ENCODE measurements at places on chromosomes 13 and 19.

- DNase-seq = peak; percentile 79
- peaks cover 9% of the 10 kb centered on the region for H3K27me3 ChIP-seq
- peaks cover 4% of the 10 kb centered on the region for H3K4me1 ChIP-seq
- no peaks in the 10 kb centered on the region for H3K36me3 ChIP-seq
- H3K27ac ChIP-seq = no peak overlapping the region
Measured at GRCh38 chr19:19224852-19225494, 13.2 kb downstream of the NCAN start.

DNA sequence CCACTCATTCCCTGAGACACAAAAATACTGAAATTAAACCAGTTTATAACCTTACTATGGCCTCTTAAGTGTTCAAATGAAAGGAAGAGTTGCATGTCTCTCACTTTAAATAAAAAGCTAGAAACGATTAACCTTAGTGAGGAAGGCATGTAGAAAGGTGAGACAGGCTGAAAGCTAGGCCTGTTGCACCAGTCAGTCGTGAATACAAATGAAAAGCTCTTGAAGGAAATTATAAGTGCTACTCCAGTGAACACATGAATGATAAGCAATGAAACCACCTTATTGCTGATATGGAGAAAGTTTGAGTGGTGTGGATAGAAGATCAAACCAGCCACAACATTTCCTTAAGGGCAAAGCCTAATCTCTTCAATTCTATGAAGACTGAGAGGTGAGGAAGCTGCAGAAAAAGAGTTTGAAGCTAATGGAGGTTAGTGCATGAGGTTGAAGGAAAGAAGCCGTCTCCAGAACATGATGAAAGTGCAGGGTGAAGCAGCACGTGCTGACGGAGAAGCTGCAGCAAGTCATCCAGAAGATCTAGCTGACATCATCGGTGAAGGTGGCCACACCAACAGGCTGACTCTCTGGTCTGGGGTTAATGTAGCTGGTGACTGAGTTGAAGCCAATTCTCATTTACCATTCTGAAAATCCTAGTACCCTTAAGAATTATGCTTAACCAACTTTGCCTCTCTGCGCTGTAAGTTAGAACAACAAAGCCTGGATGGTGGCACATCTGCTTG lies 94.5 kb upstream of the TEX29 start:
- H3K27me3 ChIP-seq = no peaks in the 10 kb centered on the region
- no peak overlapping the region for H3K27ac ChIP-seq
- peaks cover 13% of the 10 kb centered on the region for H3K4me1 ChIP-seq
- DNase-seq = no peak
- H3K36me3 ChIP-seq = peaks cover 18% of the 10 kb centered on the region

DNA sequence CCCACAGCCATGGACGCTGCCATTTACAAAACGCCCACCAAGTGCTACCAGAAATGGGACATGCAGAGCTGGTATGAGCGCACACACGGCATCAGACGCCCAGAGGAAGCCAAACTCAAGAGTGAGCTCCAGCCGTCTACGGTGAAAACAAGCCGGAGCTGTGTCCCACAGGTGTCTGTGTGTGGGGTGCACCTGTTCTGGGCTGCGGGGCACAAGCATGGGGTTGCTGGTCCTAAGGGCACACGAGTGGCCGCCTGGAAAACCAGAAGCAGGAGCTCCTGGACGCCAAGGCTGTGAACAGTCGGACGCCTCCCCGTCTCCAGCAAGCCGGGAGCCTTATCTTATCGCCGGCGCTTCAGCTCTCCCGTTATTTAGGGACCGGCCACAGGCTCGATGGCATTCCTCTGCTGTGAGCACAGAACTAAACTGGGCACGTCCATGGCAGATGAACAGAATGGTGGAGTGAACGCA lies 1.3 kb downstream of the ADPRHL1 start:
- H3K36me3 ChIP-seq = peaks cover 7% of the 10 kb centered on the region
- no peak overlapping the region for H3K4me3 ChIP-seq
- no peak for DNase-seq
- no peak overlapping the region for H3K27ac ChIP-seq
- H3K27me3 ChIP-seq = no peaks in the 10 kb centered on the region

DNA sequence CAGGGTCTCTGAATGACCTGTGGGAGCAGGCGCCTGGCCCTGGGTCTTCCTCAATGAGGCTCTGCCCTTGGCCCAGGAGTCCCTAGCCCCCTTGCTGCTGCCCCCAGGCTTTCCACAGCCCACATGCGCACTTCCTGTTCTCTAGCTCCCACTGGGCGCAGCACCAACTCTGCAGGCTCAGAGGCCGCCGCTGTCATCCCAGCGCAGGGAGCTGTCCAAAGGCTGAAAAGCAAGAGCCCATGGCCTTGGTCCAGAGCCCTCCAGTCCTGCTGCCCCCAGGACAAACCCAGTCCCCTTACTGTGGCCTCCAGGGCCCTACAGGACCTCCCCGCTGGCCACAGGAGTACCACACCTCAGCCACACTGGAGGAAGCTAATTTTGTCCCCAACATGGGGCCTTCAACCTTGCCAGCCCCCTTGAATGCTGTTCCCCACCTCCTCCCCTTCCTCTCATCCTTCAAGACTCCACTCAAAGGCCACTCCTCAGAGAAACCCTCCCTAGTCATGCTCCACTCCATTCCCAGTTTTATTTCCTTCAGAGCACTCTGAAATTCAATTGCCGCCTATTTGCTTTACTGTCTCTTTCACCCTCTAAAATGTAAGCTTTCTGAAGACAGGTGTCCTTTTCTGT lies 8.0 kb upstream of the POU2F2 start:
- no peak overlapping the region for H3K4me3 ChIP-seq
- no peak for DNase-seq
- H3K36me3 ChIP-seq = no peaks in the 10 kb centered on the region
- peaks cover 4% of the 10 kb centered on the region for H3K27me3 ChIP-seq

DNA sequence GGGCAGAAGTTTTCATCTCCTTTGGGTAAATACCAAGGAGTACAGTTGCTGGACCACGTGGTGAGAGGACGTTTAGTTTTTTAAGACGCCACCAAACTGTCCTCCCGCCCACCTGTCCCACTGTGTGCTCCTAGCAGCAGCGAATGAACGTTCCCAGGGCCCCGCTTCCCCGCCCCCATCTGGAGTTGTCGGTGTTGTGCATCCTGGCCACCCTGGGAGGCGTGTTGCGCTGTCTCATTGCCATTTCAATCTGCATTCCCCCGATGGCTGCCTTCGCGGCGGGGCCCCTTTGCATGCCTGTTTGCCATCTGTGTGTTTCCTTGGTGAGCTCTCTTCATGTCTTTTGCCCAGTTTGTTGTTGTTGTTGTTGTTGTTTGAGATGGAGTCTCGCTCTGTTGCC lies 76.1 kb downstream of the KDM4B start:
- no peaks in the 10 kb centered on the region for H3K4me1 ChIP-seq
- H3K27ac ChIP-seq = no peak overlapping the region
- peaks cover 18% of the 10 kb centered on the region for H3K36me3 ChIP-seq
- H3K4me3 ChIP-seq = no peak overlapping the region

DNA sequence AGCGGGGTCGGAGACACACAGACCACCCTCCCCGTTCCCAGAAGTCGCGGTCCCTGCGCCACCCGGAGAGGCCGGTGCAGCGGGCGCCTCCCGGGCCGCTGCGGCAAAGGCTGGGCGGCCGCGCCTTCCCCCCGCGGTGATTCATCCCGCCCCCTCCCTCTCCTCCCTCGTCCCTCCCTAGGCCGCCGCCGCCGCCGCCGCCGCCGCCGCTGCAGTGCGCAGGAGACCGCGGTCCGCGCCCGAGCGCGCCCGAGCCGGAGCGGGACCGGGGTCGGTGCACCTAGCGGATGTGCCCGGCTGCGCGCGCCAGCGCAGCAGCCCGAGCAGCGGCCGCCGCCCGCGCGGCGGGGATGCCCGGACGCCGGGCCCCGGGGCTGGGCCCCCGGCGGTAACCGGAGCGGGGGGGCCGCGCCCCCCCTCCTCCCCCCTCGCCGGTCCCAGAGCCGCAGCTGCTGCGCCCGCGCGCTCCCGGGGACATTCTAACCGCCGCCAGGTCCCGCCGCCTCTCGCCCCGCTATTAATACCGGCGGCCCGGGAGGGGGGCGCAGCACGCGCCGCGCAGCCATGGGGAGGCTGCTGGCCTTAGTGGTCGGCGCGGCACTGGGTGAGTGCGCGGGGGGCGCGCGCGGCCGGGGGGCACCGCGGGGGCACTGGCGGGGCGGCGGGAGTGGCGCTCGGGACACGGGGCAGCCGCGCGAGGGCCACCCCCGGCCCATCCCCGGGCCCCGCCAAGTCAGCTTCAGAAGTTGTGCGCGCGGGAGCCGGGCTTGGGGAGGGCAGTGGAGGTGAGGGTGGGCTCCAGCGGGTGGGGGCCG lies at the start of gene SCN1B:
Gene SCN1B (plus strand): TSS at position 214 of the 815 bp plus-strand sequence. CDS start 351 bp downstream, at position 565.
- H3K27ac ChIP-seq = peak within 1 kb of the TSS; percentile 3
- H3K4me3 ChIP-seq = peak within 1 kb of the TSS; percentile 72
- H3K4me1 ChIP-seq = peaks cover 3% of the 10 kb centered on the region
- DNase-seq = peak; percentile 69

GRCh38 chr19:1063909-1064660 lies 2.9 kb upstream of the ARHGAP45 start:
- DNase-seq = no peak
- peaks cover 9% of the 10 kb centered on the region for H3K36me3 ChIP-seq
- H3K4me1 ChIP-seq = peaks cover 23% of the 10 kb centered on the region
- no peaks in the 10 kb centered on the region for H3K27me3 ChIP-seq

DNA sequence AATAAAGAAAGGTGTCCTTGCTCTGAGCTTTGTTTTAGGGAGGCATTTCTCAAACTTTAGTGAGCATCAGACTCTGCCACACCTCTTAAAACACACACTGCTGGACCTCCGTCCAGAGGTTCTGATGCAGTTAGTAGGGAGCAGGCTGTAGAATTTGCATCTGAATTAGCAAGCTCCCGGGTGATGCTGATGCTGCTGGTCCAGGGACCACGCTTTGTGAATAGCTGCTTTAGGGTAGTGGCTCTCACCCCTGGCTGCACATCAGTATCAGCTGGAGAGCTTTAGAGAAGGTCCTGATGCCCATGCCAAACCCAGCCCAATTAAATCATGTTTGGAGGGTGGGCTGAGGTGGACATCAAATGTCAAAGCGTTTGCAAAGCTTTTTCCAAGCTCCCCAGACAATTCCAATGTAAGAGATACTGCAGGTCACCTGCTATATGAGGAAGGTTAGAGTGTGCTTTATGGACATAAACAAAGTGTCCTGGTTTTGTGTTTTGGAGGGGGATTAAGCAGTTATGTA lies 3.6 kb downstream of the HTR2A start:
- H3K27ac ChIP-seq = no peak overlapping the region
- H3K4me3 ChIP-seq = peak overlapping the region; percentile 77
- H3K27me3 ChIP-seq = peaks cover 66% of the 10 kb centered on the region

GRCh38 chr13:37648609-37649008 lies 50.0 kb upstream of the POSTN start:
- H3K27me3 ChIP-seq = no peaks in the 10 kb centered on the region
- H3K27ac ChIP-seq = no peak overlapping the region
- no peak overlapping the region for H3K4me3 ChIP-seq
- no peak for DNase-seq

- no peak for DNase-seq
- no peaks in the 10 kb centered on the region for H3K4me1 ChIP-seq
- H3K27me3 ChIP-seq = no peaks in the 10 kb centered on the region
- H3K36me3 ChIP-seq = no peaks in the 10 kb centered on the region
Measured at GRCh38 chr19:29415507-29415906, 110.3 kb upstream of the VSTM2B start.

GRCh38 chr19:1397838-1398237 lies 3.5 kb downstream of the GAMT start:
- H3K36me3 ChIP-seq = no peaks in the 10 kb centered on the region
- no peak for DNase-seq
- H3K4me1 ChIP-seq = peaks cover 6% of the 10 kb centered on the region
- H3K4me3 ChIP-seq = no peak overlapping the region
- peak overlapping the region; percentile 36 for H3K27ac ChIP-seq

DNA sequence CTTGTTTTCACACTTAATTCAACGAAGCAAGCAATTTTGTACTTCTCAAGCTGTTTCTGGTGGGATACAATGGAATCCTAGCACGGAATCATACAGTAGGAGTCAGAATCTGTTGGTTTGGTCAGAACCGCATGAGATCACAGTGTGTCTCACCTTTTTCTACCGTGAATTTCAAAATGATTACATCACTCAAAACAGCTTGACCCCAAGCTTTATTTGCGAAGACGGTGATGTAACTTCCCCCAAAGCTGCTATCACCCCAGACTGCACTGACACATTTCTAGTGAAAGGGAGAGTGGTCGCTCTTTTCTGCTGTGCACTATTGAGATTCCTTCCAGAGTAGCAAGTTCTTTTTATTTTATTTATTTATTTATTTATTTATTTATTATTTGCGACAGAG lies 9.6 kb downstream of the C19orf18 start:
- no peak overlapping the region for H3K27ac ChIP-seq
- no peak for DNase-seq
- H3K4me1 ChIP-seq = no peaks in the 10 kb centered on the region
- peaks cover 1% of the 10 kb centered on the region for H3K36me3 ChIP-seq
- H3K27me3 ChIP-seq = no peaks in the 10 kb centered on the region

DNA sequence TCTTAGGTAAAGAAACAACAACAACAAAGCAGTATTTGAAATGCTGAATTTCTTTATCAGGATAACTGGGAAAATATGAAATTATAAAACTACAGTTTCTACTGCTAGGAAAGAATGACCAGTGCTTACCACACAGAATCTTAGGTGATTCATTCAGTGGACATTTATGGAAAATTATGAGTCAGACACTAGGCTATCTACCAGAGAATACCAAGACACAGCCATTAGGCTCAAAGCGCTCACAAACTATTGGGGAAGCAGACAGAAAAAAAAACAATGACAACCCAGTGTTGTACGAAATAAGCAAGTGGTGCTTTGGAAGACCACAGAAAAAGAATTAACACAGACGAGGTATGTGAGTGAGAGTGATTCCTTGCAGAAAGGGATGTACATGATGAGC lies 1019.5 kb downstream of the PCDH9 start:
- no peak overlapping the region for H3K27ac ChIP-seq
- no peaks in the 10 kb centered on the region for H3K36me3 ChIP-seq
- H3K4me1 ChIP-seq = no peaks in the 10 kb centered on the region
- H3K27me3 ChIP-seq = no peaks in the 10 kb centered on the region
- no peak overlapping the region for H3K4me3 ChIP-seq

- H3K36me3 ChIP-seq = peaks cover 1% of the 10 kb centered on the region
- peaks cover 62% of the 10 kb centered on the region for H3K4me1 ChIP-seq
- peak overlapping the region; percentile 97 for H3K27ac ChIP-seq
- peak; percentile 90 for DNase-seq
- peaks cover 17% of the 10 kb centered on the region for H3K27me3 ChIP-seq
Measured at GRCh38 chr19:50330365-50331078, 1.3 kb upstream of the KCNC3 start.

DNA sequence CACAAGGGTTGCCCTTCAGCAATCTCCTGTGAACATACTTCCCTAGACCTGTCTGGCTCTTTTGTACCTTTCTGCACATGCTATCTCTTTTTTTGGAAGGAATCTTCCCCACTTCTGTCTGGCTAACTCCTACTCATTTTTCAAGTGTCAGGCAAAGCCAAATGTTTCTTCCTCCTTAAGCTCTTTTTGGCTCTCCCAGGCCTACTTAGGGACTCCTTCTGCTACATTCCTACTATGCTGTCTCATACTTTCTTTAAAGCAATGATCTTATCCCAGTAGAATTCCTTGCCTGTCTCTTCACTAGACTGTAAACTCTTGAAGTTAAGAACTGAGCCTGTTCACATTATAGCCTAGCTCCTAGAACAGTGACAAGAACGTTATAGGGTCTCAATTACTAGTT lies 114.9 kb upstream of the WASF3 start:
- no peaks in the 10 kb centered on the region for H3K36me3 ChIP-seq
- no peaks in the 10 kb centered on the region for H3K27me3 ChIP-seq
- H3K4me3 ChIP-seq = no peak overlapping the region
- no peaks in the 10 kb centered on the region for H3K4me1 ChIP-seq

- peaks cover 10% of the 10 kb centered on the region for H3K27me3 ChIP-seq
- H3K27ac ChIP-seq = no peak overlapping the region
- no peak for DNase-seq
- H3K4me3 ChIP-seq = no peak overlapping the region
- no peaks in the 10 kb centered on the region for H3K36me3 ChIP-seq
Measured at GRCh38 chr13:100870898-100871297, 196.3 kb upstream of the TMTC4 start.

Data from T-helper 2 cell treated with Interferon-gamma antibody and Interleukin-4, amounts not matched to agents 5 μg/mL and 100 μg/mL, for 36 hours (primary cell).